ENCODE measurements at places on chromosomes 12 and 14.

GRCh38 chr12:15728118-15728598 lies 61.0 kb downstream of the EPS8 start:
- no peak for DNase-seq

- no peak for DNase-seq
Measured at GRCh38 chr12:113172185-113172584, 13.1 kb downstream of the DDX54 start.

- no peak for DNase-seq
Measured at GRCh38 chr14:21095430-21096205, 2.8 kb downstream of the ZNF219 start.

- DNase-seq = no peak
Measured at GRCh38 chr14:32358781-32359180, 29.7 kb downstream of the AKAP6 start.

DNA sequence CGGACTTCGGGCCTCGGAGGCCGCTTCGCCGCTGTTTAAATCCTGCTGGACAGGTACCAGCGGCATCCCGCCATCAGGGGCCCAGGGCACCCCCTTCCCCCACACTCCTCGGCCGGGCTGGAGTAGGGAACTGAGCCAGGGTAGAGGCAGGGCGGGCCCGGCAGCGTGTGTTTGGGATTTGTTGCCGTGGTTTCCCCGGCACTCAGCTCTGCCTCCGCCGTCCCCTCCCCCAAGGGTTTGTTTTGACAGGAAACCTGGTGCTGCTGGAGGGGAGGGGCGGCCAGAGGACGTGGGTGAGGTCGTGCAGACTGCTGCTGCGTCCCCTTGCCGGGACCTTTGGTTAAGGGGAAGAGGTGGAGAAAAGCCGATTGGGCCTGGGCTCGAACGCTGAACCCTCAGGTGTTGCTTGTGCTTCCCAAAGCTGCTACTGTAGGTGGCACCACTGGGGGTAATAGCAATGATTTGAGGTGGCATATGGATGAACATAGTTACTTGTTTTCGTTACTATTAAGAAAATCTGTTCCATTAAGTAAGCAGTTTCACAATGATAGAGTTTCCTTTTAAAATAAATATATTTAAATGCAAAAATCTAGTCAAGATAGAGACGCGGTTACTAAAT lies 778 bp downstream of the TCP11L2 start:
- DNase-seq = peak; percentile 26

- no peak for DNase-seq
Measured at GRCh38 chr14:28831126-28831525, 64.5 kb downstream of the FOXG1 start.

GRCh38 chr14:21924479-21924878 lies 250.9 kb upstream of the OR4E1 start:
- no peak for DNase-seq

DNA sequence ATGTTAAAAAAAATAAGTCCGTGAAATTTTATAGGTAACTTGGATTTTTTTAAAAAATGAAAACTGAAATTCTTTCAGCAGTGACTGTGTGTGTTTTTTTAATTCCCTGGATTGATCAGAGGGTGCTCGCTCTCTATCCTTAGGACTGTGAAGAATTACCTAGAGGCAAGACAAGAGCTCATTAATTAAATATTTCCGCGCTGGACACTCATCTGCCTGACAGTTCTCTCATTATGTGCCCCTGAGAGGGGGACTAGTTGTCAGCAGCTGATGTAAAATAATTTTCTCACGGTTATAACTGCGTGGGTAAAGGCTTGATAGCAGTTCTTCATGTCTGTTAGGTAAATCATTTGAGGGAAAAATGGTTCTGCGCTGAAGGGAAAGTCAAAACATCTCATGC lies 101.3 kb downstream of the PTCSC3 start:
- DNase-seq = no peak

- DNase-seq = no peak
Measured at GRCh38 chr12:20445687-20446086, 77.3 kb downstream of the PDE3A start.

DNA sequence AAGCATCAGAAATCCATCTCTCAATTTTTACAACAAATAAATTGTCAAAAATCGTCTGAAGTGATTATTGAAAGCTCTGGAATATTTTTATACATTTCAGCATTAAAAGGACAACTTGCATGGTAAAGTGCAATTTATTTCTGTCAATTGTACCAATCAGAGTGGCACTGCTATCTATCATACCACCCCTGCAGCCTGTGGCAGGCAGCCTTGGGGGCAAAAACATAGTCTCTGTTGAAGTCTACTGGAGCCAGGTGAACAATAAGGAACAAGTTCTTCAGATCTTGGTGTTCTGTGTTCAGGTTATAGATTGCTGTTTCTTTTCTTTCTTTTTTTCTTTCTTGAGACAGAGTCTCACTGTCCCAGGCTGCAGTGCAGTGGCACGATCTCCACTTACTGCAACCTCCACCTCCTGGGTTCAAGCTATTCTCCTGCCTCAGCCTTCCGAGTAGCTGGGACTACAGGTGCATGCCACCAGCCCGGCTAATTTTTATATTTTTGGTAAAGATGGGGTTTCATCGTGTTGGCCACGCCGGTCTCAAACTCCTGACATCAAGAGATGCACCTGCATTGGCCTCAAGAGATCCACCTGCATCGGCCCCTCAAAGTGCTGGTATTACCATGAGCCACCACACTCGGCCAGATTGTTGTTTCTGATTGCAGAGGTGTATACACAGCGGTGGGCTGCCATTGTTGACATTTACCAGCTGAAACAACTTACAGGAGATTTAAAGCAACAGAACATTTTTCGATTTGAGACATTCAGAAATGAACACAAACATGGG lies 629.6 kb downstream of the SLC16A7 start:
- DNase-seq = no peak

DNA sequence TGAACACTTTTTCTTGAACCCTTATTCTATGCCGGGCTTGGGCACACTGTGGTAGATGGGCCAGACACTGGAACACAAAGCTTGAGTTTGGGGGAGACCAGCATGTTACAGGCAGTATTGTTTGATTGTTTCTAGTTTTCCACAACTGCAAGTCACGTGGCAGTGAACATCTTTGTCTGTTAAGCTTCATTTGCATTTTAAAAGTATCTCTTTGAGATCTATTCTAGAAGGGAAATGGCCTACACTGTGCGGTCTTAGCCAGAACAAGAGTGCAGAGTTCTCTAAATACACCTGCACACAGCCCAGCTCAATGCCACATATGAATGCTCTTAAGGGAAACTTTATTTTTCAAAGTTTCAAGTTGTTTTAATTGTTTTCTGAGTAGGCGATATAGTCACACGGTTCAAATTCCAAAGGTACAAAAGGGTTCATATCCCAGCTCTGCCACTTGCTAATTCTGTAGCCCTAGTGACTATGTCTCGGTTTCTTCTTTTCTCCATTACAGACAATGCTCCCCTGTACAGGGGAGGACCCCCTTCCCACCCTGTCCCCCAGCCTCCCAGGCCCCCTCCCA lies 24.9 kb downstream of the RIN3 start:
- no peak for DNase-seq

DNA sequence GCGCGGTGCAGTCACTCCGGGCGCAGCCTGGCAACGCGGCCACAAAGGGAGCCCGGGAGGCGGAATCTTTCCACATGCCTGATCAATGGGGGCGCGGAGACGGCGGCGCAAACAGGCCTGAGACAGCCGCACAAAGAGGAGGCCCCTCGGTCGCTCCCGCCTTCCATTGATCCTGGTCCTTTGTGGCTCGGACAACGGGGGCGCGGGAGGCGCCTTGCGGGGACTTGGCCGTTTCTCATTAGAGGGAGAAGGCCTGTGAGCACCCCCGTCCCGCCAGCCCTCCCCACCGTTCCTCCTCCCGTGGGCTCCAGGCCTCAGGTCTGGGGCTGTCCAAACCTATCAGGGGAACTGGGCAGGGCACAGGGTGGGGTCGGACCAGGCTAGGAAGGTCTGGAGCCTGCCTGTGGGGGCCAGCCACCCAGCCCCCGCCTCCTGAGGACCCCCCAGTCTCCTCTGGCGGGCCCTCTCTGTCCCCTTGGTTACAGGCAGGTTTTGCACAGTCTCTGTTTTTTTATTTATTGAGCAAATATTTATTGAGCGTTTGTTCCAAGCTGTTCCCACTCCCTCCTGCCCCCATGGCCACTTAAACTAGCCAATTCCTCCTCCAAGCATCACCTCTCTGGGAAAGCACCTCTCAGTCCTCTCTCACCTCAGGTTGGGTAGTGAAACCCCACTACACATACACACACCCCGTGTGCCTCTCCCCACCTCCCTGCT lies 29.0 kb upstream of the MSI1 start:
- DNase-seq = no peak

GRCh38 chr12:8823565-8824300 lies 1.3 kb downstream of the A2ML1 start:
- no peak for DNase-seq

- DNase-seq = no peak
Measured at GRCh38 chr12:2338381-2338780, 285.6 kb downstream of the CACNA1C start.

DNA sequence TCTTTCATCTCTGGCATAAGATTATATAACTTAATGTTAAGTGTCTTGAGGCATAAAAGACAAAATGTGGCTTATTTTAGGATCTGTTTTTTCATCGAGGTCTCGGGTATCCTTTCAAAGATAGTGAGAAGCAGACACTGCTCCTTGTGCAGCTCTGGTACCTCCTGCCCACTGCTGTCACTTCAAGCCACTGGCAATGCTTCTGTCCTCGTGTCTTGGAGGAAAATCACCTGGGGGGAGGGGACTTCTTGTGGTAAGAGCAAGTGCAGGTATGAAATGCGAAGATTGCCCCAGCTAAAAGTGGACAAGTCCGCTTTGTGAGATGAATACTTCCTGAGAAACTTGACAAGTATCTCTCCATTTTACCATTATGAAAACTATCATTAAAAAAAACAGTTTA lies 37.8 kb upstream of the DYNC1H1 start:
- DNase-seq = no peak

GRCh38 chr14:80356413-80356812 lies 145.1 kb upstream of the DIO2 start:
- DNase-seq = no peak

DNA sequence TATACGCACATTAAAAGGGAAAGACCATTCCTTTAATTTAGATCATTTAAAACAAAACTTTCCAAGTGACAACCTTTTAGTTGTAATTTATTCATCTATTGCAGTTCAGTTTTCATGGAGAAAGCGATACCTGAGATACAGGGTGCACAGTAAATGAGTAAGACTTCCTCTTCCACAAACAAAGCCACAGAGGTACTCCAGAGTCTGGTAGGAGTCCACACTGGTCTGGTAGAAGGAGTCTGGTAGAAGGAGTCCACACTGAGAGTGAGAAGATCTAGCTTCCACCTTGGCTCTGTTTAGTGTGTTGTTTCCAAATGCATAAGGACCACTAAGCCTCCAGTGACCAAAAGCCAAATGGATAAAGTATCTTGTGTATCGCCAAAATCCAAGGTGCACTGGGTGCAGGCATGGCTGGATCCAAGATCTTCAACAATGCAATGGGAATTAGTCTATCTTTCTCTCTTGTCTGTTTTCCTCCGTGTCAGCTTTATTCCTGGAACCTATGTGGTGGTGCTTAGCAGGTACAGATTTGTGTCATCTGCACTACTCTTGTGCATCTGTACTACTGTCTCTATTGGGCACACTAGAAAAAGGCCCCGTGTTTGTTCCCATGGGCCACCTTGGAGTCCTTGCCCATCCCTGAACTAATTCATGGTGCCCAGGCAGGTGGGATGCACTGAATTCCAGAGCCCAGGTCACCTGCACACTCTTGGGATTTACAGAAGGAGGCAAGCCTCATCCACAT lies 331.1 kb downstream of the BCL11B start:
- DNase-seq = no peak

DNA sequence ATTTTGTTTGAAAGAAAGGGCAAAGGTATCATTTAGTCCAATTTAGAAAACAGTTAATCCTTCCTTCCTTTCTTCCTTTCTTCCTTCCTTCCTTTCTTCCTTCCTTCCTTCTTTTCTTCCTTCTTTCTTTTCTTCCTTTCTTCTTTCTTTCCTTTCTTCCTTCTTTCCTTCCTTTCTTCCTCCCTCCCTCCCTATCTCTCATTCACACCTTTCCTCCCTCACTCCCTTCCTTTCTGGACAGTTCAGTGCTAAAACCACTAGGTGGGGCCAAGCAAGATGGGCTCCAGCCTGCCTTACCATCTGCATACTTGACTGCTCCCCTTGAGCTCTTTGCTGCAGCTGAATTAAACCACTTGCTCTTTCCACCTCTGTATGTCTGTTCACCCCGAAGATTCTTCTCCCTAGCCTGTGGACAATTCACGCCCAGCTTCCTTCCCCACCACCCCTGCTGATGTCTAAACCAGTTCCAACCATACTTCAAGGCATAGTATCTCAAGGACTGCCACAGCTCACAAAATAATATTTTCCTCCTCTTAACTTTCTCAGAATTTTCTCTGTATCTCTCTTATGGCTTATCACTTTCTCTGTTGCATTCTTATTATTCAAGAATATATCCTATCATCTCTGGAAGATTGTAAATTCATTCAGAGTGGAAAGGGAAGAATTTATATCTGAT lies 78.0 kb downstream of the DBX2 start:
- DNase-seq = no peak

- DNase-seq = no peak
Measured at GRCh38 chr12:29544428-29545101, 47.1 kb upstream of the OVCH1 start.

DNA sequence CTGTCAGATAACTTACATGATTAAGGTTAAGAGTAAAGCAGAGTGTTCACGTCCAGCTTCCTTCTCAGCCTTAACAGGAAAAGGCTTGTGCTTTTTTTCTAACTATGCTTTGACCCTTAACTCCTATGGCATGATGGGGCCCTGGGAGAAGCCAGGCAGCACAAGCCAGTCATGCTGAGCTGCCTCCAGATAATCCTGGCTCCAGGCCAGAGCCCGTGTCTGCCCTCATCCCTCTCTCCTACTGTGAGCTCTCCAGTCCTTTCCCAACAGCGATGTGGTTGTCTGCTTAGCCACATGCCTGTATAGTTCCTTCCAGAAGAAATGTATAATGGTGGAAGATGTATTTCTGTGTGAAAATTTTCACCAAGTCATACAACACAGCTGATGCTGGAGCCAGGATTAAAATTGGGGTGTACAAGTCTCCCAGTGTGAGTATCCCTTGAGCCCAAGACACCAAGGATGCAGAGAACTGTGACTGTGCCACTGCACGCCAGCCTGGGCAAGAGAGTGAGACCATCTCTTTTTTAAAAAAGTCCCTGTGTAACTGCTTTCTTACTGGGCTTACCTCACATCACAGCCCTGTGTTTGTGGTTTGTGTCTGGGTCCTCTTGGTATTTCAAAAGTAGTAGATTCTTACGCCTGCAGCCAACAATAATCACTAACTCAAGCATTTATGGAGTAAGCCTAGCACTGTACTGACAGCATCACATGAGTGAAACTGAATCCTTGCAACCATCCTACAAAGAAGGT lies 7.9 kb upstream of the ITFG2 start:
- DNase-seq = no peak

GRCh38 chr12:108753976-108754375 lies 22.7 kb upstream of the CORO1C start:
- DNase-seq = no peak

- DNase-seq = no peak
Measured at GRCh38 chr14:75254901-75255584, 23.6 kb upstream of the FOS start.
